Tracheal epithelial cell (primary cell): ENCODE measurements at places on chromosomes 16 and 17. TPM values are rescaled to one million over a fixed set of nuclear protein-coding genes. Genes with fewer than 3 reads are reported as not detected.

GDPD3 gene
- total RNA-seq = 1.9 and 5.1 TPM in 2 replicates

RAC3 gene
- total RNA-seq = 14.3 and 40.7 TPM in 2 replicates

WNK4 gene
- 0.96 TPM in 1 of 2 replicates, not detected in the other for total RNA-seq

CEP131 gene
- 8.9 and 11.5 TPM in 2 replicates for total RNA-seq

SLC35G6 gene
- total RNA-seq = not detected in 2 replicates

HCFC1R1 gene
- total RNA-seq = 8.3 and 21.7 TPM in 2 replicates

SLC9A5 gene
- 0.21 and 0.72 TPM in 2 replicates for total RNA-seq

SOCS3 gene
- 10.4 and 28.0 TPM in 2 replicates for total RNA-seq

DPEP1 gene
- 0.24 TPM in 1 of 2 replicates, not detected in the other for total RNA-seq

TBC1D3I gene
- total RNA-seq = not detected in 2 replicates

EME1 gene
- total RNA-seq = 0.48 TPM in 1 of 2 replicates, not detected in the other

BANP gene
- total RNA-seq = 20.9 and 32.8 TPM in 2 replicates

CARD14 gene
- total RNA-seq = 1.9 and 3.1 TPM in 2 replicates

KIF2B gene
- total RNA-seq = not detected in 2 replicates

KLHL11 gene
- 30.6 and 40.3 TPM in 2 replicates for total RNA-seq

HAP1 gene
- total RNA-seq = 1.2 and 1.3 TPM in 2 replicates
